ENCODE measurements at places on chromosomes 1 and 21. TPM values are rescaled to one million over a fixed set of nuclear protein-coding genes. Genes with fewer than 3 reads are reported as not detected.
A peak's percentile ranks its signal among the peaks of the same experiment; 100 is the strongest.

Gene ZYG11A
- 0.26 TPM for total RNA-seq

- peak; percentile 64 for DNase-seq
Observed at GRCh38 chr1:244322791-244323521, 128.8 kb downstream of the ADSS2 start.

Gene PLXNA2
- total RNA-seq: 0.02 TPM

DNA sequence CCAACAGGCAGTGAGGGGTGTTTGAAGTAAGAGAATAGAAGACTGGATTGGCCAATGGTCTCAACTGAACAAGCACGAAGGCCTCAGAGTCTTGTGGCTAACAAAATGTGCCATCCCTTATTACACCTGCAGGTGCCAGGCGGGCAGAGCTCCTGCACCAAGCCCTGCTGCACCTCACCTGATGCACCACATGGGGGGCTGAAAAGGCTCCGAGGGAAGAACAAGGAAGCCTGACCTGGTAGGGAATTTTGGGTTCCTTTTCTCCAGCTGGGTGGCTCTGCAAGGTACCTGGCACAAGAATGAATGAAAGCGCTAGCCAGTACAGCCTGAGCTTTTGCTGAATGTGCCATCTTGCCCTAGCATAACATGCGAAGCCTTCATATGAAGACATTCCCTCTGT, 9.7 kb downstream of the HSD3B1 start:
- DNase-seq: no peak

DNA sequence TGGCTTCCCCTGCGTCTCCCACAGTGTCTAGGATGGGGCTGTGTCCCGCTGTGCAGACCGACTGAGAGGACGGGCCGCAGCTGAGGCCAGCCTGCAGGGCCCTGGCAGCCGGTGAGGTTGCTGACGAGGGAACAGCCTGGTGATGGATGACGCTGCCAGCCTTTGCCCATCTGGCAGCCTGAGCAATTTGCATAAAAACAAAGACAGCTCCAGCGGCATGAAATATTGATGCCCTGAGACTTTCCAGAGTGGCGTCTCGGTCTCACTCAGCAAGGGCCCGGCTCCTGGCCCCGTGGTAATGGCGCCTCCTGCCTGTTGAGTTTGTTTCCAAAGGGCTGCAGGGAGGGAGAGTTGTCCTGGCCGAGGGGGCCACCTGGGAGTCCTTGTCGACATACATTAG, 19.1 kb upstream of the KCNA10 start:
- DNase-seq: no peak

Gene TMOD4
- total RNA-seq: 2.6 TPM

GRCh38 chr1:107550358-107550757, 409.5 kb downstream of the NTNG1 start:
- no peak for DNase-seq

Gene MYCL
- total RNA-seq: 0.62 TPM

GRCh38 chr1:168717906-168718891, 10.8 kb downstream of the DPT start:
- no peak for DNase-seq

GRCh38 chr1:16091296-16091695, 17.8 kb upstream of the FAM131C start:
- DNase-seq: no peak

Gene SUSD4
- not detected for total RNA-seq

DNA sequence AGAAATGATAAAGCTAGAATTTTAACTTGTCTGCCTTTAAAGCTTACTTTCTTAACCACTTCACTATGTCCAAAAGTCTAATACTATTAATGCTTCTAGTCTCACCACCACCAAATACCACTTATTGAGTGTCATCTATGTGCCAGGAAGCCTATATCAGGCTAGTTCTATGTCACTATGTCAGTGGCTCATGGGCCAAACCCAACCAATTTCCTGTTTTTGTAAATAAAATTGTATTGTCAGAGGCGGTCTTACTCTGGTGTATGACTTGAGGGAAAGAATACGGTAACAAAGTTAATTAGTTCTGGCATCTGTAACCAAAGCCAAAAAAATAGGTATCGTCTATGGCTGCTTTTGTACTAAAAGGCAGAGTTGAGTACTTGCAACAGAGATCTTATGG, 14.8 kb downstream of the F5 start:
- DNase-seq: no peak

DNA sequence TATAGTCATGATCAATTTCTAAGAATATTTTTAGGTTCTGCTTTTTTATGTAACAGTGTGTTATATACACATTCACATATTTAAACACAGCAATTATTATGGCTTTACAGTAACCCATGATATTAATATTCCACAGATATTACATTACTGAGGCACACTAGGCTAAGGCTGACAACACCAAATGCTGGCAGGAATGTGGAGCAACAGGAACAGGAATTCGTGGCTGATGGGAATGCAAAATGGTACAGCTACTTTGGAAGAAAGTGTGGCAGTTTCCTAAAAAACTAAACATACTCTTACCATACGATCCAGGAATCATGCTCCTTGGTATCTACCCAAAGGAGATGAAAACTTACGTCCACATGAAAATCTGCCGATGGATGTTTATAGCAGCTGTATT, 1.9 kb upstream of the KCNJ9 start:
- no peak for DNase-seq

- peak; percentile 87 for DNase-seq
Observed at GRCh38 chr1:12173631-12174121, 6.9 kb downstream of the TNFRSF1B start.

DNA sequence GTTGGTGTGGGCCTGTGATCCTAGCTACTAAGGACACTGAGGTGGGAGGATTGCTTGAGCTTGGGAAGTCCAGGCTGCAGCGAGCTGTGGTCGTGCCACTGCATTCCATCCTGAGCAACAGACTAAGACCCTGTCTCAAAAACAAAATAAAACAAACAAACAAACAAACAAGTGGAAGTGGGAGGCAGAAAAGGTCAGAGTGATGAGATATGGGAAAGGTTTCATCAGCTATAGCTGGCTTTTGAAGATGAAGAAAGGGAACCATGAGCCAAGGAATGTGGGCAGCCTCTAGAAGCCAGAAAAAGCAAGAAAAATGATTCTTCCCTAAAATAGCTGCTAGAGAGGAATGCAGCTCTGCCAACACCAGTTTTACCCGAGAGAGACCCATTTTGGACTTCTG, 10.6 kb upstream of the NUCKS1 start:
- no peak for DNase-seq

Gene RHCE
- not detected for total RNA-seq

DNA sequence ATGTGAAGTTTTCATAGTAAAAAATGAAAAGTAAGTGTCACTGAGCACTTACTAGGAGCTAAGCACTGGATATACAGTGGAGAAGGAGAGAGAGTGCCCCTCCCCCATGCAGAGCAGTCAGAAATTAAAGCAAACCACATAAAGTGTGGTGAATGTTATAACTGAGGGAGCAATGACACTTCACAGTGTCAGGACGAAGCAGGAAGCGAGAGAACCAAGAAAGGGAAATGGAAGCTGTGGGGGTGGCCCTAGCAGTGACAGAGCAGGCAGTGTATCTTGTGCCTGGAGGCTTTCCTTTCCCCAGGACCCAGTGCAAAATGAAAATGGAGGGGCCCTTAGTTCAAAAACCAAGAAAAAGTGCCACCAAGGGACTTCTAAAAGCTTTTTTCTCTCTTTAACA, 21.5 kb upstream of the RCAN3 start:
- peak; percentile 44 for DNase-seq

GRCh38 chr1:221712198-221712684, 29.6 kb downstream of the DUSP10 start:
- peak; percentile 55 for DNase-seq

Gene PGLYRP4
- total RNA-seq: not detected

DNA sequence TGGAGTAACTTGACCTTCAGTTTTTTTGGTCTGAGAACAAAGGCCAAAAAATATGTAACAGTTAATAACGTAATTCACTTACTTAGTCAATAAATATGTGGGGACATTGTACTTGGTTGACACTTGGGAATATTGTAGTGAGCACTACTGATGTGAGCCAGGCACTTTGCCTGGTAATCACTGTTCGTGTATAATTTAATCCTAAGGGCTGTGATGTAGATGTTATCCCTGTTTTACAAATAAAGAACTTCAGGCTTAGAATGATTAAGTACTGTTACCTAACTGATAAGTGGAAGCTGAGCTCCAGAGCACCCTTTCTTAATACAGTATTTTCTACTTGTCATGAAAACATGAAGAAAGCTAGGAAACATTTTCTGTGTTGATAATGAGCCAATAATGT, 28.0 kb downstream of the PTBP2 start:
- DNase-seq: no peak
